ENCODE measurements at places on chromosomes 2 and 18.

- DNase-seq: no peak
These were observed 43.0 kb upstream of the MSTN start for GRCh38 chr2:190105554-190105953.

DNA sequence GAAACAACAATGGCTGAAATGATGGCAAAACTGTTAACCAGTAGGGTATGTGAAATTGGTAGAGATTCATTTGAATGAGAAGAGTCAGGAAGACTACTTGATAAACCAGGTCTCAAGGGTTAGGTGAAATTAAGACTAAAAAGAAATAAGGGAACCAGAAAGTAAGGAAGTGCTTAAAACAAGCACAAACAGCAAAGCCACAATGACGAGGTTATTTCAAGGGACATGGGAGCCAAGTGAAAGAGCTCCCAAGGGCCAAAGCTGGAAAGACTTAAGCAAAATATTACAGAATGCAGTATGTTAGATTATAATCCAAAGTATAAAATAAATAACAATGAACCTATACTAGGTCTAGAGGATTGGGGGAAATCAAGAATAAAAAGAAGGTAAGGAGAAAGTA is 19.3 kb upstream of the CD302 start:
- no peak for DNase-seq

GRCh38 chr2:241036397-241036963 is 38.1 kb downstream of the SNED1 start:
- DNase-seq: peak; percentile 44

- DNase-seq: no peak
These were observed 129.2 kb upstream of the ERBB4 start for GRCh38 chr2:212667751-212668316.

GRCh38 chr2:30252723-30253701 is 21.7 kb downstream of the LBH start:
- DNase-seq: no peak

- no peak for DNase-seq
These were observed 32.8 kb downstream of the ATF2 start for GRCh38 chr2:175135177-175135576.

GRCh38 chr2:188610827-188611226 is 319.2 kb downstream of the GULP1 start:
- no peak for DNase-seq

DNA sequence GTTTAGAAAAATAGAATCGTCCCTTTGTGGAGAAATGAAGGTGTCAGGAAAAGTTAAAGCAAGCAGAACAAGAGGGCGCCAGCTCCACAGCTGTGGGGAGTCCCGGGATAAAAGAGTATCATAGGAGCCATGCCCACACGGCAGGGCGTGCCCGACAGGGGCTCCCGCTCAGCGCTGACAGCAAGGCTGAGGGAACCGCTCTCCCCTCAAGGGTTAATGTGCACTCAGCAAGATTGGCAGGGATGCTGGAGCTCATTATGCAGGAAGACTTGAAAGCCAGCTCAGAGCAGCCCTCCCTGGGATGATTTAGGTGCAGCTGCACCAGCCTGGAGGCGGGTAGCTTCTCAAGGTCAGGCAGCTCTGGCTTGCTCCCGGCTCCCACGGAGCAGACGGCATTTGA is 500.2 kb downstream of the EIPR1 start:
- no peak for DNase-seq

DNA sequence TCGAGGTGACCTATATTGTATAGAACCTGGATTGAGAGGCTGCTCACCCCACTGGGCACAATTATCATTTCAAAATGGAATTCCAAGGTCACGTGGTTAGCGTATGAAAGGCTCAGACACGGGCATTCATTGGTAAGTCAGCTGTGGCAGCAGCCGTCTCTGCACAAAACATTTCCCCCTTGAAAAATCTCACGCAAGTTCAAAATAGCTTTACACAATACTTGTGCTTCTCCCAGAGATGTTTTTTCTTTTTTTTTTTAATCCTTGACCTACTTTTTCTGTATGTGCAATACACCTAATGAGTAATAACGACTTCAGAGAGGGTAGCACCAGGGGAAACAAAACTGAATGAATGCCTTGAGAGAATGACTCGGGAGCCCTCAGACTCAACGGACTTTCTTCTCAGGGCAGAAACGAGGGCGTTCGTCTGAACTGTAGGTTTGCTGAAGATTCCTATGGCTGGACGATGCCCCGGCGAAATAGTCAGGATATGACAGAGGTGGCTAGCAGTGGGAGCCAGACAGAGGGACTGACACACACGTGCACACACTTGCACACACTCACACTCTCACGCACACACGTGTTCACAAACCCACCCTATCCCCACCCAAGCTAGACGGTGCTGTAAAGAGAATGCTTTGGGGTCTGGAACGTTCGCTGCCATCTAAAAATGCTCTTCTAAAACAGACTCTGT is 77.8 kb downstream of the PDCL3 start:
- no peak for DNase-seq

- peak; percentile 33 for DNase-seq
These were observed 119.5 kb upstream of the MCFD2 start for GRCh38 chr2:47034973-47035609.

DNA sequence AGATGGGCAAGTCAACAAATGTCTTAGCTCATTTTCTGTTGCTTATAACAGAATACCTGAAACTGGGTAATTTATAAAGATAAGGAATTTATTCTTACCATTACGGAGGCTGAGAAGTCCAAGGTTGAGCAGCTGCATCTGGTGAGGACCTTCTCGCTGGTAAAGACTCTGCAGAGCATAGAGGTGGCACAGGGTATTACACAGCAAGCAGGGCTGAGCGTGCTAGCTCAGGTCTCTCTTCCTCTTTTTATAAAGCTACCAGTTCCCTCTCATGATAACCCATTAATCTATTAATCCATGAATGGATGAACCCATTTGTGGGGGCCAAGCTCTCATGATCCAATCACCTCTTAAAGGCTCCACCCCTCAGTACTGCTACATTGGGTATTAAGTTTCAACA is 109.1 kb downstream of the CDK15 start:
- no peak for DNase-seq

- DNase-seq: no peak
These were observed 360.9 kb downstream of the ARL6IP6 start for GRCh38 chr2:153079315-153079714.
